Memory B cell (primary cell): ENCODE measurements at places on chromosomes 13 and 19.

DNA sequence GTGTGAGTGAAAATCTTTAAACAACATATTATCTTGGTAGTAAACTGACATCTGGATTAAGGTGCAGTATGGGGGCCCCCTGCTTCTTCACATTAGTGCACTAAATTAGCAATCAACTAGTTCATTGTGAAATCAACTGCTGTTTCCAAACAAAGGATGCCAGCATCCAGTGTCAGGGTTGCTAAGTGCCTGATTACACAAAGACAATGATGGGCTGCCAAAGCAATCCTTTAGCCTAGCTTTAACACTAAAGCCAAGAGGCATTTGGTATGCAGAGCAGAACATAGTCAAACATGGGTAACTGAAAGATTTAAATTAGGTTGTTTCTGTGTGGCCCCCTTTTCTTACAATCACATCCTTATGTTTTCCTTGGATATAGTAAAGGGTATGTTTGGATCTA lies 543.1 kb upstream of the SLITRK5 start:
- DNase-seq: no peak

- peak; percentile 90 for DNase-seq
These were observed at the start of gene CLPTM1 for GRCh38 chr19:44954649-44955504. Gene CLPTM1 (plus strand): TSS chr19:44955380. CDS start chr19:44955396, 16 bp downstream.

- no peak for DNase-seq
These were observed 183.0 kb downstream of the STK24 start for GRCh38 chr13:98393873-98394272.

DNA sequence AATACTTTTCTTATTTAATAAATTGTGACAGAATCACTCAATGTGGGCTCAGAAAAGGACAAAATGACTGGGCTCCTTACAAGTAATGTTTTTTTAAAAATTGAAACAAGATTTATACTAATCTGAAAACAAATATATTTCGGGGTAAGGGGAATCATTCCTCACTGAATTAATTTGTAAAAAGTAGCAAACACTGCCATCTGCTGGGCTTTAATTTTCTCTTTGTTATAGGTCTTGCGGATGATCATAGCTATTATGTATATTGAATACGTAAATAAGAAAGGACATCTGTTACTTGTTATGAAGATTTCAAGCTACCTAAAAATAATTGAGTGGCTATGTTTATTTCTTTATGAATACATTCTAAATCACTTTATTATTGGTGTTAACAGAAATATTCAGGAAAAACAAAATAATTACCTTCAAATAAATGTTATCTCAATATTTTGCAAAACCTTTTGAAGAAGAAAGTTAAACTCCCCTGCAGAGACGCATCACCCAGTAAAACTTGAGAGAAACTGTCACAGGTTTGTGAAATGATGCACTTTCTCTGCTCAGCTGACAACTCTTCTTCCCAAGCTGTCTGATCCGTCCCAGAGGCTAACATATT lies 17.8 kb upstream of the ENOX1 start:
- DNase-seq: peak; percentile 41

DNA sequence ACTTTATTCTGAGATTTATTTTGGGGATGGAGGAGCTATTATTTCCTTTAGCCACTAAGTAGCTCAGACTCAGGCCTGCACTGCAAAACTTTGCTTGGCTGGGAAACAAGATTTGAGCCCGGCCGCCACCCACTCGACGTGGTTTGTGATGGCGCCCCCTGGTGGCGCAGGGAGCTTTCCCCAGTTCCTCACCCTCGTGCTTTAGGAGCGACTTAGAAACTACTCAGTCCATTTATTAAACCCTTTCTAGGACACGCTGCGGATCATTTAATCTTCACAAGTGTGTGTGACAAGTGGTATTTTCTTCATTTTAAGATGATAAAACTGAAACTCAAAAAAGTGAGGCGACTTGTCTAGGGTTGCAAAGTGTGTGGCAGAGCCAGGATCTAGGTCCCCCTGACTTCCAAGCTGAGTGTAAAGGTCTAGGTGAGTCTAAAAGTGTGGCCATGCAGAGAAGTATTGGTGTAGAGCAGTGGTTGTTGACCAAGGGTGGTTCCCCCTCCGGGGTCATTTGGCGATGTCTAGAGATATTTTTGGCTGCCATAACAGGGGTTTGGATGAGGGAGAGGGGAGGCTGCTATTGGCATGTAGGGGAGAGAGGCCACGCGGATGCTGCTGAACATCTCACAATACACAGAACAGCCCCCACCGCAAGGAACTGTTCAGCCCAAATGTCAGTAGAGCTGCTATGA lies 2.2 kb downstream of the CXCL17 start:
- DNase-seq: peak; percentile 79

DNA sequence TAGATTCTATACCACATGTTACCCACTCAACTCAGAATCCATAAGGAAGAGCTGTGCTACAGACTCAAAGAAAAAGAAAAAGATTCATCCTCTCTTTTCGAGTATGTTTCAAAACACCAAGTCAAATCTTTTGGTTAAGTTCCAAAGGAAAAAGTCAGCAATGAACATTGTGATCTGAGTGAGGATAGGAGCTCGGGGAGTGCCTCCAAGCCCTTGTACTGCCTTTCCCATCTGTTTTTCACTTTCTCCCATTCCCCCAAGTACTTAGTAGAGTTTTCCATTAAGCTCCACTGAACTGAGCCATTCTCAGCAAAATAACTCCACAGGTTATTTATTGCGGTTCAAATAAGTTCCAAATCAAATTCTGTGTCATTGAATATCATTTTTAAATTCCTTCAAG lies 47.7 kb upstream of the MAB21L1 start:
- DNase-seq: no peak

DNA sequence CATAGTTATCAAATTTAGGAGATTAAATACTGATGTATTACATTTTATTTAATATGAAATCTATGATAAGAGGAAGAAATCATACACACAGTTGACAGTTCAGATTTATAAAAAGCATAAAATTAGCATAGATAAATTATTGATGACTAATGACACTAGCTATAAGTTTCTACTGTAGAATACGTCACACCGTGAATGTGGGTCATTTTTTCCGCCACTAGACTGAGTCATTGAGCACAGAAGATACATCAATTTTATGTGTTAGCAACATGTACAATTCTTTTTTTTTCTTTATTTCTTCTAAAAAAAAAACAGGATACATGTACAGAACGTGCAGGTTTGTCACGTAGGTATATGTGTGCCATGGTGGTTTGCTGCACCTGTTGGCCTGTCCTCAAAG lies 22.2 kb downstream of the AP2S1 start:
- no peak for DNase-seq

DNA sequence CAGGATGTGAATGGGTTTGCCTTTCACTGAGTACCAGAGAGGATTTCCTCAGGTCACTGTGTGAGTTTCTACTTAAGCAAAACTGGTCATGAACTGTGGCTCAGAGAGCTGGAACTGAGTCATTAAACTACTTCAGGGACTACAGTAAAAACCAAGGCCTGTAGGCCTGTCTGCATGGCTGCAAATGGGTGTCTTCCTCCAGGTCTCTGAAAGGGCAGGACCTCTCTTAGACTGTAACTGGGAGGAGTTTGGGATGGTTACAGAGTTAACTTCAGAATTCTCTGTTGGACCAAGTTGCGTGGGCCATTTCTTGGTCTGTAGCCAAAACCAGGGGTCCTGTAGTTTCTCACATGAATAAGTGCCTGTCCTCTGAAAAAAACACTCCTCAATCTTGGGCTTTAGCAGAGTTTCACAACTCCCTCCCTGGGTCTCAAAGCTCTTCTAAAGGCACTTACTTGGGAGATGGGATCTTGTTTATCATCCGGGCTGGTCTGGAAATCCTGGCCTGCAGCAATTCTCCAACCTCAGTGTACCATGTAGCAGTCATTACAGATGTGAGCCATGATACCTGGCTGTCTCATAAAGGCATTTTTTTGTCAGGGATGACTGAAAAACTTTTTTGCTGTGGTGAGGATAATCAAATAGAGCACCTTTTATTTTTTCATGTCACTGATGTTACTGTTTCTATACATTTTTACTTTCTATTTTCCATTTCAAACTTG lies 19.7 kb downstream of the ZNF714 start:
- no peak for DNase-seq

GRCh38 chr13:25131881-25132420 lies 36.0 kb downstream of the PABPC3 start:
- DNase-seq: no peak

GRCh38 chr13:114004420-114005205 lies 30.7 kb upstream of the C13orf46 start:
- DNase-seq: no peak

DNA sequence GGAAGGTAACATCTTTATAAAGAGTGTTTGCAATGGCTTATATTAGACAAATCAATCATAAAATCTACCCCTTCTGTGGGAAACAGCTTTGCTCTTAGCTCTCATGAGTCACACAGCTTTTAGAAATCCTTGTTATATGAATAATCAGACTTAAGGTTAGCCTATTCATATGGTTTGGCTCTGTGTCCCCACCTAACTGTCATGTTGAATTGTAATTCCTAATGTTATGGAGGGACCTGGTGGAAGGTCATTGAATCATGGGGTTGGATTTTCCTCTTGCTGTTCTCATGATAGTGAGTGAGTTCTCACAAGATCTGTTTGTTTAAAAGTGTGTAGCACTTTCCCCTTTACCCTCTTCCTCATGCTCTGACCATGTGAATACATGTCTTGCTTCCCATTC lies 704.2 kb upstream of the KLHL1 start:
- DNase-seq: no peak

GRCh38 chr13:95267662-95268342 lies 33.4 kb downstream of the ABCC4 start:
- no peak for DNase-seq

DNA sequence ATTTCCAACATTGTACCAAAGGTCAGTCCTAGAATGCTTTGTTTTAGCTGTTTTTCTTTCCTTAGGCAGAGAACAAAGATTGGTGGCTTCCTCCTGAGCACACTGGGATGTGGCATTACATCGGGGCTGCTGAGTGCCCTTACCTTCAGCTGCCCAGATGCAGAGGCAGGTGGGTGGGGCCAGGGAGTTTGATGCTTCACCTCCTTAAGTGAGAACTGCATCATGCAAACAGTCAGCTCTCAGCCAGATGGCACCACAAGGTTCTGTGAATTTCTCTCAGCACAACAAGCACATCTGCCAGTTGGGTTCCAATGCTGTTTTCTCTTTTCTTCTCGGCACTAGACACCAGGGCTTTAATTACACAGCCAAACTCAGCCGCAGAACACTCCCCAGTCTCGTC lies 87.4 kb upstream of the UBL3 start:
- DNase-seq: no peak

GRCh38 chr19:46631481-46631880 lies 4.5 kb downstream of the GNG8 start:
- DNase-seq: no peak

- DNase-seq: no peak
These were observed 15.4 kb downstream of the TNFAIP8L1 start for GRCh38 chr19:4654437-4655361.

DNA sequence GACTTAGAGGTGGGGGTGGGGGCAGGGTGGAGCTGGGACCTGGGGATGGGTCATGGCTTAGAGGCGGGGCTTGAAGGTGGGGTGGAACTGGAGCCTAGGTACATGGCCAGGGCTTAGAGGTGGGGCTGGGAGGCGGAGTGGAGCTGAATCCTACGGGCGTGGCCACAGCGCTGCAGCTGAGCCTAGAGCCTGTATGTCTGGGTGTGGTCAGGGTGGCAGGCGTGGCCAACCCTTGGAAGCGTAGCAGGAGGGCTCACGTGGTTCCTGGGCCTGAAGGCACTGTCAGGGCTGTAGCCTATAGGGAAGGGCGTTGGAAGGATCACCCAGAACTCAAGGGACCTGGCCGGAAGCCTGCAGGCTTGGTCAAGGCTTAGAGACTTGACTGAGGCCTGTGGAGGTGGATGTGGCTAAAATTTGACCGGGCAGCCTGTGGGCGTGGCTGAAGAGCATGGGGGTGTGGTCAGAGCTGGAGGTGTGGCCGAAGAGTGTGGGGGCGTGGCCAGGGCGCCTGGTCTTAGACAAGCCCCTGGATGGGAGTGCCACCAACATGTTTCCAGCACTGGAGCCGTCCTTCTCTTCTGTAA lies 24.3 kb downstream of the COLGALT1 start:
- DNase-seq: peak; percentile 42

GRCh38 chr13:90401150-90401549 lies 946.3 kb upstream of the MIR17HG start:
- DNase-seq: no peak

- DNase-seq: no peak
These were observed 262.2 kb downstream of the KLF5 start for GRCh38 chr13:73321043-73321442.

DNA sequence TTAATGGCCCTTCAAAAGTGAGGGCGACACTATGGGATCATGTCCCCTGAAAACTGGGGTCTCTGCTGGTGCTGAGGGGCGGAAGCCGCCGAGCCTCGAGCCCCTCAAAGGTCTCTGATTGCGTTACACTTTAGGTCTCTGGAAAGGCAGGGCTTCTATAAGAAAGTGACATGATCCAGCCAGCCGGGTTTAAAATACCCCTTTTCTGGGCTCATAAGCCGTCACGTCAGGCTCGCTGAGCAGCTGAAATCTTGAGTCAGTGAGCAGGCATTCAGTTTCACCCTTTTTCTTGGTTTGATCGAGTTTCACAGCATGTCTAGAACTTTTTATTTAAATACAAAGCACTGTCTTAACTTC lies 600 bp upstream of the HMGB1 start:
- no peak for DNase-seq

DNA sequence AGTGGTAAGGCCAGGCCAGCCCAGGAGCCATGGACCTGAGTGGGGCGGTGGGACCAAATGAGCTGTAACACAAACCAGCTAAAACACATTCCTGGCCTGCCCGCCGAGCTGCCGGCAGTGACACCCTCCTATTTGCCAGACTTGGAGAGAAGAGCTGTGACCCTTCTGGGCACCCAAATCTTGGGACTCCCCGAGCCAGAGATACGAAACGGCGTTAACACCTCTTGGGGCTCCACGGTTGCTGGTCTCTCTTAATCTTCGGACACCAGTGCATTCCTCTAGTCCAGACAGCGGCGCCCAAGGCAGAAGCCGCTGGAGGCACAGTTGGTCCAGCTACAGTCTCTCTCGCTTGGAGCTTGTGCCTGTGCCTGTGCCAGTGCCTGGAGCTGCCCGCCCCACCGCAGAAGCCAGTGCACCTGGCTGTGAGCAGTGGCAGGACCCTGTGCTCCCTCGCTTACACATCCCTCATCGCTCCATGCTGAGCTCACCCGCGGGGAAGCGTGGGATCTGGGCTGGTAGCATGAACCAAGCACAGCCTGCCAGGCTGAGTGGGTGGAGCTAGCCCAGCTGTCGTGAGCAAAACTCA lies 147.2 kb upstream of the KLHL1 start:
- no peak for DNase-seq
